Activated CD4-positive, alpha-beta memory T cell treated with anti-CD3 and anti-CD28 coated beads, Interleukin-2, amount 10 ng/mL, durations not matched to agents 7 days and 5 days (primary cell): ENCODE measurements at places on chromosomes 2 and 18. TPM values are rescaled to one million over a fixed set of nuclear protein-coding genes. Genes with fewer than 3 reads are reported as not detected.

The DCDC2C gene
- not detected for total RNA-seq

DNA sequence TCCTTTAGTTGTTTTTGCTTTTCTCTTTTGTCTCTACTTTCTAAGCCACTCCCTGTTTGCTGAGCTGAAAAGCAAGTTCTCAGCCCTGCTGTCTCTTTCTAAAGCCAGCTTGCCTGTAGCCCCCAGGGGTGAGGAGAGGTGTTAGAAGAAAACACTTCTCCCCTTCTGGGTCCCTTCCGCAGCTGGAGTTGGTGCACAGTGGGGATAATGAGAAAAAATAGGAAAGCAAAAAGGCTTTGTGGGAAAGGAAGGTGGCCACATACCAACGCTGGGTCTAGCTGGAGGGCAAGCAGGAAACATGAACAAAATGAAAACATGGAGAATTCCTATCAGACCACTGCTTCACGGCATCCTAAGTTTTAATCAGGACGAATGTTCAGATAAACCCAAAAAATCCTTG, 15.5 kb upstream of the SLC20A1 start:
- DNase-seq: no peak

DNA sequence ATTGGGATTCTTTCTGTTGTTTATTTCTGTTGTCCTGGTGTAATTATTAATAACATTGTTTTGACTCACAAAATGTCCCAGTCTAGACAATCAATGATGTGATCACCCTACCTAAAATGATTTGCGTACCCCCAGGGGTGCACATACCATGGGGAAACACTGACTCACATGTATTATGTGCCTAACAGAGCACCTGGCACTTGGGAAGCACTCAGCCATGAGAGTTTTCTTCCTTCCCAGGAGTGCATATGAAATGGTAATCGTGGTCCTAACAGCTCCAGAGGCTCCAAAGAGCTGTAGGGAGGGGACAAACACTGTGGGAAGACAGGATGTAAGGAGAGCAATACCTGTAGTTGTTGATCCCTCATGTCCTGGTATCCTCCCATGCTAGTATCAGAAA, 187.8 kb upstream of the ERBB4 start:
- DNase-seq: no peak

GRCh38 chr2:121486191-121486790, 44.4 kb upstream of the RNU4ATAC start:
- no peak for DNase-seq

GRCh38 chr2:43057742-43058725, 168.4 kb downstream of the ZFP36L2 start:
- no peak for DNase-seq

GRCh38 chr2:206584323-206585116, 57.8 kb upstream of the FAM237A start:
- DNase-seq: no peak
